Activated CD4-positive, alpha-beta T cell treated with anti-CD3 and anti-CD28 coated beads for 4 hours (primary cell): ENCODE measurements at places on chromosomes 3 and 15.
A peak's percentile ranks its signal among the peaks of the same experiment; 100 is the strongest.

GRCh38 chr3:170903123-170903522 lies 5.3 kb downstream of the EIF5A2 start:
- no peak for DNase-seq

DNA sequence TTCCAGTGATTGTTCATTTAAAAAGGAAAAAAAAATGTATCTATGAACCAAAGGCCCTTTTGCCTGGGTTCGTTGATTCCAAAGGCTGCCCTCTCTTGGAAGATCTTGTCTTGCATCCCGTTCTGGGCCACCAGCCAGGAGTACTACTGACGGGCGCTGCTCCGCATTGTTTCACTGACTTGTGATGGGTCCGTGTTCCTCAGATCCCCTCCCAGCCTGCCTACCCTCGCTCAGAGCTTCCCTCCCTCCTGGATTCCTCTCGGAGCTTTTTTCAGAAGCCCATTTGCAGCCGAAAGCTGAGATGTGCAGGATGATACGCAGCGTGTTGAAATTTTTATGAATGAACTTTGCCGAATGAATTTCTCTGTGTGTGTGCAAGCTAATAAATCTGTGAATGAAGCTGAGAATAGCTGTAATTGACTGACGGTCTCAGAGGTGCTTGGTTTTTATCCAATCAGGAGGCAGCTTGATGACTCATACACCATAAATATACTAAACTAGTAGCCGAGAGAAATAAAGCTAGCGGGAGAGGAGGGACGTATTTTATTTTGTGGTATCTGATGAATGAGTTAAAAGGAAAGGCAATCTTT lies at the start of gene SHC4:
TSS of gene SHC4 (minus strand) at position 396 of the 590 bp plus-strand sequence. CDS start 904 bp downstream, outside the sequence.
- peak; percentile 14 for DNase-seq

- no peak for DNase-seq
Observed at GRCh38 chr3:180382638-180383180, 219.3 kb upstream of the TTC14 start.

DNA sequence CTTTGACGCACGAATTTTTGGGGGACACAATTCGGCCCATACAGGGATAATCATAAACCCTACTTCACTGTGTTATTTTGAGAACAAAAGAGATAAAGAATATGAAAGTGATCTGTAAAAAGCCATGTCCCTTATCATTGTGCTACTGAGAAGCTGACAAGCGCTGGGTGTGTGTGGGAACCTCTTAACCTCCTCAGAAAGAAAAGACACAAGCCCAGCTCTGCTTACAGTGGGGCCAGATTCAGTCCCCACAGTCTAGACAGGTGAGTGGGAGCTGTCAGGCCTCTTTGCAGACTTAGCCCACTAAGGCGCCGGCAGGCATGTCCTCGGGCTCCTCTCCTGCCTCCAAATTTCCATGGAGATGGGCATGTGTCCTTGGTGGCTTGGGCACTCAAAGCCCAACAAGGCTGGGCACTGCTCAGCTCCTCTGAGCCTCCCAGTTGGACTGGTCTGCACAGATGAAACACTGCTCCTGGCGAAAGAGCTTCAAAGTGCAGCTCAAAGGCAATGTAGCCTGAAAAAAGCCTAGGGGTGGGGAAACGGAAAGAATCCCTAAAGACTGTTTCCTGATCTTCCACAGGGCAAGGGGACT lies 64.4 kb upstream of the ETV5 start:
- no peak for DNase-seq

- no peak for DNase-seq
Observed at GRCh38 chr3:192843119-192843518, 74.5 kb downstream of the MB21D2 start.

DNA sequence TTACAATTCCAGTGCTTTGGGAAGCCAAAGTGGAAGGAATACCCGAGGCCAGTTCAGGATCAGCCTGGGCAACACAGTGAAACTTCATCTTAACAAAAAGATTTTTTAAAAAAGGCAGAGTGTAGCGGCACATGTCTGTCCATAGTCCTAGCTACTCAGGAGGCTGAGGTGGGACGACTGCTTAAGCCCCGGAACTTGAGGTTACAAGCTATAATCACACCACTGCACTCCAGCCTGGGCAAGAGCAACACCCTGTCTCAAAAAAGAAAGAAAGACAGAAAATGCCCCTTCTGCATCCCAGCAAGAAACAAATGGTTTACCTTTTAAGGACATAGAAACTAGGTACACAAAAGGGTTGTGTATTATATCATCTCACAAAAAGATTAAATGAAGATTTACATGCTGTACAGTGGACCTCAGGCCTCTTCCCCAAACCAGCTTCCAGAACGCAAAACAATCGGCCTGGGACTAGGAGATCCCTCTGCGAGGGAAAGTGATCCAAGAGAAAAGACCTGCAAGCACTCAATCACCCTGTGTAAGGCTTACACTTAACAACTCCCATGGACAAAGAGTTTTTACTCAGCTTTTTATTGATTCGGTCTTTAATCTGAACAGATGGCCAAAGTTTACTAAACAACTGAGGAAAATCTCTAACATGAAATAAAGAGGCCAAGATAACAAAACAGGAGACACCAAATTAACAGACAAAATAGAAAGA lies 21.2 kb downstream of the TFDP2 start:
- DNase-seq: no peak

GRCh38 chr3:2578560-2578959 lies 479.9 kb downstream of the CNTN4 start:
- no peak for DNase-seq

GRCh38 chr15:77550301-77551251 lies 82.1 kb downstream of the LINGO1 start:
- no peak for DNase-seq

- no peak for DNase-seq
Observed at GRCh38 chr3:144235489-144235888, 263.9 kb downstream of the DIPK2A start.

GRCh38 chr3:190514413-190515153 lies 698 bp downstream of the IL1RAP start:
- DNase-seq: peak; percentile 21

- no peak for DNase-seq
Observed at GRCh38 chr3:12440927-12441714, 43.2 kb upstream of the TSEN2 start.

- no peak for DNase-seq
Observed at GRCh38 chr3:186570941-186571643, 572 bp downstream of the DNAJB11 start.

- DNase-seq: no peak
Observed at GRCh38 chr3:140914384-140914945, 27.2 kb upstream of the SLC25A36 start.

GRCh38 chr3:157414861-157415260 lies 21.8 kb upstream of the PTX3 start:
- DNase-seq: no peak

GRCh38 chr15:67185621-67186225 lies 68.7 kb downstream of the AAGAB start:
- DNase-seq: no peak

DNA sequence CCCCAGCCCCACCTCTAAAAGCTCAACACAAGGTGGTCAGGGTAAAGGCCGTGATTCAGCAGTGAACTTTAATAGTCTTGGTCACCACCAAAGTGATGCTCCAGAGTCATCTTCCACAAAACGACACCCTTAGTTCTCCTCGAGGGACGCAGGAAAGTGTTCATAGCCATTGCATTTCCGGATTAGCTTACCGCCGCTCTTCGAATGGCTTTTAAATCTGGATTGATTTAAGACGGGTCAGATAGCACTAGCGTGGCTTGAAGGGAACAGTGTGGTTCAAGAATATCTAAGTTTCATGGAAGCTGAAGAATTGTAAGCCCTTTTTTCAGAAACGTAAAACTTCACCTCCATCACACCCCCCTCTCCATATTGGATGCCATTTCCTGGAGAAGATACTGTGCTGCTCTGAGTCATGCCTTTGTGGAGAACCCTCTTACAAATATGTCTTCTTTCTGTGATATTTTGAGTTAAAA lies 829 bp downstream of the RNF7 start:
- DNase-seq: peak; percentile 24

- no peak for DNase-seq
Observed at GRCh38 chr3:134374791-134375581, 739 bp upstream of the AMOTL2 start.
